NCI-H2081 (cell line): ENCODE measurements at places on chromosomes 13 and 19.
A peak's percentile ranks its signal among the peaks of the same experiment; 100 is the strongest.

- DNase-seq, result peak; percentile 60
Observed at GRCh38 chr19:10568062-10568825, 535 bp downstream of the CDKN2D start.

DNA sequence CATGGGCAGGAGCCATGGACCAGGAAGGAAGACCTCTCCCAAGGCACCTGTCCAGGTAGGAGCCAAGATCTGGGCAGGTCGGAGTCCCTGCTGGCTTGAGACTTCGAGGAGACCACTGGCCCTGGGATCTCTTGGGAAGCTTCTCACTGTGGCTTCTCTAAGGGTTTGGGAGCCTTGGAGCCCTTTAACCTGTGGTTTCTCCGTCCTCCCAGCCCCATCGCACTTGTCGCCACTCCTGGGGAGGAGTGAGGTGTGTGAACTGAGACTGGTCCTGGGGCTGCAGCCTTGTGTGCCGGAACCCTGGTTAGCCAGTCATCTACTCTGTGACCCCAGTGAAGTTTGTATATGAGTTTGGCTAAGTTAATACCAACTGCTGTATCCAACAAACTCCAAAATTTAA is 8.2 kb downstream of the ZNF805 start:
- DNase-seq, result no peak

GRCh38 chr13:33509642-33510229 is 224.2 kb upstream of the STARD13 start:
- DNase-seq, result no peak

GRCh38 chr19:28633319-28634018 is 579.5 kb downstream of the UQCRFS1 start:
- DNase-seq, result no peak

DNA sequence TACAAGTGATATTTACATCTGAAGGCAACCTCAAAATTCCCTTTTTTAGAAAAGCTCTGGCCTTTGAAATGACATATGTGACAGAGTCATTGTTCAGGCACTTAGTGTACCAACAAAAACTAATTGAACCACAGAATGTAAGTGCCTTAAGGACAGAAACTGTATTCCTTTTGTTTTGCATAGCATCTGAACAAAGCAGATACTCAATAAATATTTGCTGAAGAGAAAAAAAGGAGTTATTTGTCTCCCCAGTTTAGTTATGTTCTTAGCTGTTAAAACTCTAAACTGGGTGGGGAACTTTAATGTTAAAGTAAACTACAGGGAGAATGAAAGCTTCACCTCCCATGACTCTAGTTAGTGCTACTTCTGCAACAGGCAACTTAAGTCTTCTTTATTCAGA is 56.8 kb upstream of the KLF5 start:
- DNase-seq, result peak; percentile 8

DNA sequence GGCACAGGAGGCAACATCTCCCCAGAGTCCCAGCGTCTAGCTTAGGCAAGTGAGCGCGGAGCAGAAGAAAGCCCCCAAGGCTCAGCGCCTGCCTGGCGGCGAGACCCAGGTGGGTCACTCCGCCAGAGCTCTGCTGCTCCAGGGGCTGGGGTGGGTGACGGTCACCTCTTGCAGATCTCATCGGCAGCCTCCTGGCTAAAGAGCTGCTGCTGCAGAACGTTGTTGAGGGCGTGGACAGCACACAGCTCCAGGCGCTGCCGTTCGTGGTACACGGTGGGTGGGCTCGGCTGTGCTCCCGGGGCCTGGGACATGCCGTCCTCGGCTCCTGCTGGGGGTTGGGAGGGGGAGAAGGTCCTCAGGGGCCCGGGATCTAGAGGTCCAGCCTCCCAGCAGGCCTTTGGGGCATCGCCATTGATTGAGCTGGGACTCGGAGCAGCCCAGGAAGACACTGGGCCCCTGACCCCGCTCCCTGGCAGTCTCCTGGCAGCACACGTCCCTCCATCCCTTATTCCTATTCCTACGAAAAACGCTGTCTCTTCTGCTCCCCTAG is 795 bp downstream of the JOSD2 start:
- no peak for DNase-seq
